Activated naive CD4-positive, alpha-beta T cell treated with anti-CD3 and anti-CD28 coated beads for 36 hours (primary cell): ENCODE measurements at places on chromosomes 3 and 15.
A peak's percentile ranks its signal among the peaks of the same experiment; 100 is the strongest.

DNA sequence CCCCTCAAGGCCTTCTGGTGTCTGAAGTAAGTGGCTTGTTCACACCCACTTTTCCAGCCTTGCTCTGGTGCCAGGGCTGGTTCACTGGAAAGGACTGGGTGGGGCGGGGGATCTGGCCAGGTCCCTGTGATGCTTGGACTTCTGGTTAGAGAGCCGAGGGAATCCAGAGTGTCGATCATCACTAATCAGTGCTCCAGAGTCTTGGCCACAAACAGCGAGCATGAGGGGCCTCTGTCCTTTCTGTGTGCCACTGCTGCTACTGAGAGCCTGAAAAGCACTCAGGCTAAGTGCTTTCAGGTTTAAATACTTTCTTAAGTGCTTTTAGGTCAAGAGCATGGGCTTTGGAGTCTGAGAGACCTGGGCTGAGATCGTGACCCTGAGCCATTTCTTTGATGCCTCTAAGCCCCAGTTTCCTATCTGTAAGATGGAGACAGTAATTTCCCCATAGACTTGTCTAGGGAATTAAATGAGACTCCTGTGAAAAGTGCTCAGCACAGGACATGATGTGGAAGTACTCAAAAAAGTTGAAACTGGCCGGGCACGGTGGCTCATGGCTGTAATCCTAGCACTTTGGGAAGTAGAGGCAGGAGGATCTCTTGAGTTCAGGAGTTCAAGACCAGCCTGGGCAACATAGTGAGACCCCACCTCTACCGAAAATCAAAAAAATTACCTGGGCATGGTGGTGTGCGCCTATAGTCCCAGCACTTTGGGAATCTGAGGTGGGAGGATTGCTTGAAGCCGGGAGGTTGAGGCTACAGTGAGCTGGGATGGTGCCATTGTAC is 53.8 kb upstream of the SEC22A start:
- no peak for DNase-seq

DNA sequence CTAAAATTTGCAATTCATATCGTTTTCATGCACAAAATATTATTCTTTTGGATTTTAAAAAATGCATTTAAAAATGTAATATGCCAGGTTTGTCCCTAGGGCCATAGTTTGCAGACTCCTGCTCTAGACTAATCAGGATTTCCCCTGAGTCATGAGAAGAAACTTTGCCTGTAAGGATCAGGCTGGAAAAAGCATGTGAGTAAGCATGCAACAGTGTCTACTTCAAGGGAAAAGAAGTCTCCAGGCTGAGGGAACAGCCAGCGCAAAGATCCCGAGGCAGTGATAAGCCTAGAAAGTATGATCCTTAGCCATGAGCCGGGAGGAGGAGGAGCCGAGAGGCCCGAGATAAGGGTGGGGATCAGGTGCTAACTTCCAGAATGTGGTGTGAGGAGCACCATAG is 382.8 kb upstream of the CFAP20DC start:
- DNase-seq = no peak

GRCh38 chr15:31265090-31265870 is 61.4 kb upstream of the KLF13 start:
- DNase-seq = no peak

DNA sequence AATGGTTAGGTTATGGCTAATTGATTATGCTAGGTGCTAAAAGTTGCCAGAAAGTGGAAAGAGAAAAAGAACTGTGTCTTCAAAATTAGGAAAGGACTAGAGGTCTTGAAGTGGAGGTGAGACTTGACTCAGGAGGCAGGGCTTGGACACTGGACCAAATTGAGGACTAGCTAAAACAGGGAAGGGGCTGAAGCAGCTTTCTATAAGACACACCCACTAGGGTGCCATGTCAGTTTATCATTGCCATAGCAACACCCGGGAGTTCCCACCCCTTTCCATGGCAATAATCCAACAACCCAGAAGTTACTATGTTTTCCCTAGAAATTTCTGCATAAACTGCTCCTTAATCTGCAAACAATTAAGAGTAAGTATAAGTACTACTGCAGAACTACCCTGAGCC is 42.9 kb upstream of the MITF start:
- DNase-seq = no peak

DNA sequence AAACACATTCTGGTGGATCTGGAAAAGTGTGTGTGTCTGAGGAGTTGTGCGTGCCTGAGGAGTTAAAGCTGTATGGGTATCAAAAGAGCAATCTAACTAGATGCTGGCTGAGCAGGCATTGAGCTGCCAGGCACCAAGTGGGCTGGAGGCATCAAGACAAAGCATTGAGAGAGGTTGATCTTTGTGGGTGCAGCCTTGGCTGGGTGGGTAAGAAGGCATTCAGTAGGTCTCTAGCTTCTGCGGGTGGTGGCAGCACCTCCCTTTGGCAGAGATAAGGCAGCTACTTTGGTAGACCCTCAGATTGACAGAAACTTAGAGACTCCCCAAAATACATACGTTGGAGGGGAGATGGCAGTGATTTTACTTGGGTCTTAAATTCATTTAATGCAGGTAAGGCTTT is 15.8 kb upstream of the TMEM212 start:
- DNase-seq = no peak

- no peak for DNase-seq
These were observed 45.3 kb downstream of the PLS1 start for GRCh38 chr3:142641504-142641903.

GRCh38 chr3:71271596-71271995 is 311.9 kb downstream of the FOXP1 start:
- no peak for DNase-seq

- no peak for DNase-seq
These were observed 4.3 kb downstream of the MECOM start for GRCh38 chr3:169659096-169659819.

DNA sequence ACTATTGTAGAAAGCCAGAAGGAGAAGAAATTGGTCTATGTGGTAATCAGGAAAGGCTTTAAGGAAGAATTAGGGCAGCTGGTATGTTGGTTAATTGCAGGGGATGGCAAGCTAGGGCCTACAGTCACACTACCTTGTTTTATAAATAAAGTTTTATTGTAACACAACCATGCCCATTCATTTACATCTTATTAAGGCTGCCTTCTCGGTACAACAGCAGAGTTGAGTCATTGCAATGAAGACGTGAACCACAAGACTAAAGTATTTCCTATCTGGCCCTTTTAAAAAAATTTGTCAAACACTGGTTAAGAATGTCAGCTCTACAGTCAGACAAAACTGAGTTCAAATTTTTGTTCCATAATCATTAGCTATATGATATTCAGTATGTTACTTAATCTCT is 8.3 kb downstream of the SERPINI1 start:
- no peak for DNase-seq

- no peak for DNase-seq
These were observed 4.8 kb downstream of the CLN6 start for GRCh38 chr15:68224546-68225250.

- DNase-seq = no peak
These were observed 119.6 kb downstream of the ETFA start for GRCh38 chr15:76191539-76192244.

GRCh38 chr15:57462381-57462780 is 86.1 kb downstream of the CGNL1 start:
- DNase-seq = no peak

DNA sequence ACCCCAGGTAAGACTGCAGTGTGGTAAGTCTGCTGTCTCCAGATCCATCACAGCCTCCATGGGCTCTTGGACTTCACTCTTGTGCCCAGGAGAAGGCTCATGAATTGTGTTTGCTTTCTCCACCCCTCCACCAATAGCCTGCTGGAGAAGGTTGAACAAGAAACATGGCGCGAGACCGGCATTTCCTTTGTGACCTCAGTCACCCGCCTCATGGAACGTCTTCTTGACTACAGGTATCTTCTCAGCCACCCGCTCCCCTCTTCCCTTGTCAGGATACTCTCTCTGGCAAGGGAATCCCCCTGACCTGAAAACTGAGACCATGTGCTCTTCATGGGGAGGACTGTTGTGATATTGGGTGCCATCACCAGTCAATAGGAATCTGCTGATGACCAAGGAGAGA is 52.1 kb upstream of the MANF start:
- no peak for DNase-seq

- no peak for DNase-seq
These were observed 329.3 kb downstream of the TBL1XR1 start for GRCh38 chr3:176867681-176868663.

GRCh38 chr15:88894819-88895767 is at the start of gene HAPLN3:
HAPLN3 (minus strand) TSS chr15:88895544; CDS start chr15:88887298, 8,246 bp downstream.
- peak; percentile 84 for DNase-seq
